ENCODE measurements at places on chromosomes 4 and X.

DNA sequence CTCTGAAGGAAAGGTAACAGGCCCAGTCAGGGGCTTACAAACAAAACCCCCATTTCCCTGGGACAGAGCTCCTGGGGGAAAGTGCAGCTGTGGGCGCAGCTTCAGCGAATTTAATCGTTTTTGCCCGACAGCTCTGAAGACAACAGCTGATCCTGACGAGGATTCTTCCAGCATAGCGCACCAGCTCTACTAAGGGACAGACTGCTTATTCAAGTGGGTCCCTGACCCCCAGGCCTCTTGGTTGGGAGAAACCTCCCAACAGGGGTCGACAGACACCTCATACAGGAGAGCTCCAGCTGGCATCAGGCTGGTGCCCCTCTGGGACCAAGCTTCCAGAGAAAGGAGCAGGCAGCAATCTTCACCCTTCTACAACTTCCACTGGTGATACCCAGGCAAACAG lies 486.7 kb downstream of the PRR32 start:
- no peak for DNase-seq

GRCh38 chr4:120659616-120660170 lies 262.8 kb downstream of the PRDM5 start:
- DNase-seq, result no peak

DNA sequence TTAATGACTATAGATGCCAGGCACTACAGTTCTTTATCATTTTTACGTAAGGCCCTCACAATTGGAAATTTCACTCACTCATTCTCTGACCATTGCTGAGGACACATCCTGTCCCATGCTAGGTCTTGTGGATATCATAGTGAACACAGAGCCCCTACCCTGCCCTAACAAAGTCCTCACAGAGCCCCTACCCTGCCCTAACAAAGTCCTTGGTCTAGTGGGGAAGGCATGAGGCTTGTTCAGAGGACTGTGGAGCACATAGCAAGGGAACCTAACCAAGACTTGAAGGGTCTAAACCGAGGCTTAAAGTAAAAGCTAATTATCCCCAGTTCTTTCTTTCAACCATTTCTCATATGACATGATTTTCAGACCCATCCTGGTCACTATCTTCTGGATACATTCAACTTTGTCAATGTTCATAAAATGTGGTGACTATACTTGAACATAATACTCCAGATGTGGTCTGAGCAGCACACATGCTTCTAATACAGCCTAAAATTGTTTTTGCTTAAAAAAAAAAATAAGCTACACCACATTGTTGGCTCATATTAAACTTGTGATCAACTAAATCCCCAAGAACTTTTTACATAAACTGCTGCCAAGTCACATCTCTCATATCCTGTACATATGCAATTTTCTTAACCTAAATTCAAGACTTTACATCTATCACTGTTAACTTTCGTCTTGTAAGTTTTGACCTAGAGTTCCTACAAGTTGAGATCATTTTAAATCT lies 77.0 kb downstream of the GPC3 start:
- no peak for DNase-seq

GRCh38 chr4:102623622-102624021 lies 122.5 kb downstream of the NFKB1 start:
- no peak for DNase-seq

DNA sequence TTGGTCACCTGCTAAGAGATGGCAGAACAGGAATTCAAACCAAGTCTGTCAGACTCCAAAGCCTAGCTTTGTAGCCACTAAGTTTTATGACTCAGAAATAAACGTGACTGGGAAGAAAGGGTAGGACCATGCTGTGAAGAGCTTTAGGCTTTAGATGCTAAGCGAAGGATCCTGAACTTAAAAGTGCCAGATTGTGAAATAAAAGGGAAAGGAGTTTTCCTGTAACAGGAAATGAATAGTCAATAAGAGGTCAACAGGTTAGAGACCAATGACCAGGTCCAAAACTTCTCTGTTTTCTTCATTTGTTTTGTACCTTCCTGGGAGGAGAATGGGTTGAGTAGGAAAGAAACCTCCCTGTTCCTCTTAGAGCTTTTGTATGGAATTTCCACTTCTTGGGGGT lies 98.8 kb upstream of the EOLA2 start:
- no peak for DNase-seq

DNA sequence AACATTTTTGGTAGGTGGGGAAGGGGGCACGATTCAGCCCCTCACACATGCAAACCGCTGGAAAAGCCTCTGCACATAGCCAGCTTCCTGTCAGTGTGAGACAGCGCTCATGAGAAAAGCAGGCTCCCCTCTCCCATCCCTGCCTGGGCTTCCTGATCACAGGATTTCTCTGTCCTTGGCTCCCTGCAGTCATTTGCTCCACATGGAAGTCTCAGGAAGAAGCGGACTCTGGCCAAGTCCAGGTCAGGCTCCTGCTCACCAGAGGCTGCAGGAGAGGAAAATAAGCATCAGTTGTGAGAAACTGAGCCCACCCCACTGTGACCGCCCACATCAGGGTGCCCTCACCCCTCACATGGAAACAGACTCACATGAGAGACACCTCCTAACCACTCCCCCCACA lies 664.3 kb upstream of the TENM3 start:
- DNase-seq, result no peak

DNA sequence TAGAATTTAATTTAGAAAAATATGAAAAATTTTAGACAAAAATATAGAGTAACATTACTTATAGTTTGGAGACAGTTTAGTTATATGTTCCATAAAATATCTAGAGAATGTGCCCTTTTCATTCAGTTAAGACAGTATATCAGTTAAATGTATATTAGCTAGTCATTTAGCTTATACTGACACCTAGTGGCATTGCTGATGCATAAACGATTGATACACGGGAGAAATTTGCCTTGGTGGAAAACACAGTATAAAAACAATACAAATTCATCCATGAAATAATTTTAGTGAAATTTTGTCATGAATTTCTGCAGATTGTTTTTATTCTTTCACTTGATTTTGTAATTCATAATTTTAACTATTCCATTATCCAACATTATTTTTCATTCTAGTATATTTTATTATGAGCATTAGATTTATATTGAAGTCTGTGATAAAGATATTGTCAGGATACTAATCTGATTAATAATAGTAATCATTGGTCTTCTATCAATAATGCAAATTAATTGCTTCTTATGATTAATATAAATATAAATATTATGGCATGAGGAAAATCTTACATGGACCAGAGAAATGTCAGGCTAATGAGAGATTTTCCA lies 219.0 kb downstream of the TLL1 start:
- peak; percentile 41 for DNase-seq

DNA sequence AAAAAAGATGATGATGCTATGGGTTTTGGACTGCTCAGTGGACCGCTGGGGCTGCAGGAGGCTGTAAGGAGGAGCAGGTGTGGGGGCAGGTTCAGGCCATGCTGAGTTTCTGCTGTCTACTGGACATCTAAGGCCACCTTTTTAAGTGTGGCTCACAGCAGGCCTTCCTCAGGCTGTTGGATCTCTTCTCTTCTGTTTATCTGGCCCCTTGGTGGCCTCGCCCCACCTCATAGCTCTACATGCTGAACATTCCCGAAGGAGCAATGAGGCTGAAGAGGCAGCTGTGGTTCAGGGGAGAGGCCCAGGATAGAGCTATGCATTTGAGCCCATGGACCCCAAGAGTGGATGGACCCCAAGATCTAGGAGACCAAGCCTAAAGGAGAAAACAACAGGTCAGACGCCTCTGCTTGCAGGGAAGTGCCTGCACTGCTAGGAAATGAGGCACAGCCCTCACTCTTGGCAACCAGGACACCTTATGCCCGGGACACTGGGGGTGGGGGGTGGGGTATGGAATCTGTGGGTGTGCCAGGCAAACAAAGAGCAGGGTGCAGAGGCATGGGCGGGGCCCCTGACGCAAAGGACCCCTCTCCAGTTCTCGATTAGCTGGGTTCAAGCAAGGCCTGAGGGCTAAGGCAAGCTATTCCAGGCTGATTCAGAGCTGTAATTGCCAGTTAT lies 168.9 kb downstream of the BCOR start:
- no peak for DNase-seq

- no peak for DNase-seq
These were observed 191.0 kb upstream of the ARX start for GRCh38 chrX:25206778-25207177.

DNA sequence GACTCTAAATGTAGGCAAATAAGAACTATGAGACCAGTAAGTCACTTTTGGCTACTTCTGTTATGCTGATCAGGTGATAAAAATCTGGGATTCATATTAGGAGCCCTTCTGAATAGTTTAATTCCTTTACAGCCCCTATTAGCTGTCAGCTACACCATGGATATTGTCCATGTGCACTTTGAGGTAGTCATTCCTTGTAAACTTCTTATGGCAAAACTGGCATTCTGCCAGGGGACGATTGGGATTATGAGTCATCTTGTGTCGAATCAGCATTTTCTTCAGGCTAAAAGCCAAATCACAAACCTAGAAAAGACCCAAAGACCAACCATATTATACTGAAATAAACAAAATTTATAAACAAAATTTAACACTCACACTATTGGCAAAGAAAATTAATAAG lies 227.6 kb downstream of the PRDM5 start:
- DNase-seq, result no peak

DNA sequence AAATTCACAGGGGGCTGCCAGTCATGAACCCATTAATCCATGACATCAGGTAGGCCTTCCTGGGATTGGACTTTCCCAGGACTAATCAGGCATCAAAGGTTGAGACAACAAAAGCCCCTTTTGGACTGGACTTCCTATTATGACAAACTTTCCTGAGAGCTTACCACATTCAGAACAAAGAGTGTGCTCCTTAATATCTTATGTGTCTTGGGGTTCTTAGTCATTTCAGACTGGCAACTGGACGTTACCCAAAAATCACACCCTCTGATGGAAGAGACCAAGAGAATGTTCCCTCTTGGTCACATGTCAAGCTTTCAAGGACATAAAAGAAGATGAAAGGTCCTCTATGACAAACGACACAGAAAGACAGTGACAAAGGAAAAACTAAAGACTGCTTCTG lies 31.6 kb upstream of the PPP1R2C start:
- no peak for DNase-seq

DNA sequence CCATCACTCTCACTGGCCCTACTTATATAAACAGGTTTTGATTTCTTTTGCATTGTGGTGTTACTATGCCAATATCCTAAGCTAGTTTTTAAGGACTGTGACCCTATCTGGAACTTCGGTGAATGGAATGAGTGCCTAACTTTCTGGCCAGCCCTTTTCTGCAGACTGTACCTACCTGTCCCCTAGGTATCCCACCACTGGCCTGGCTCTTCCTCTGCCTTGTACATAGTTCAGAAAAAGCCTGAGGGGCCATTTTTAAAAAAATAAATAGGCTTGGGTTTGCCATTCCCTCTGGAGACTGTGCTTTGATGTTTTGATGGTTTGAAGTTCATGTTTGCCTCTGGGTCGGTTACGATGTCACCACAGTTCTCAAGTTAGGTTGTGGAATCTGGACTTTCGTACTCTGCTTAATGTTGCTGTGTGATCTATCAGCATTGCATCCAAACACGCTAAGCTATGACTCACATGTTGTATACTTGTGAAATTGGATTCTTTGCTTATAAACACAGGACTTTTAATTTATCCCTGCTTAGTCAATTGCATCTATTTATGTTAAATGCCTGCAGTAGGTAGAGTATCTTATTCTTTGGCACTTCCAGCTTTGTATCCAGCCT lies 182.0 kb downstream of the ANKRD50 start:
- no peak for DNase-seq

DNA sequence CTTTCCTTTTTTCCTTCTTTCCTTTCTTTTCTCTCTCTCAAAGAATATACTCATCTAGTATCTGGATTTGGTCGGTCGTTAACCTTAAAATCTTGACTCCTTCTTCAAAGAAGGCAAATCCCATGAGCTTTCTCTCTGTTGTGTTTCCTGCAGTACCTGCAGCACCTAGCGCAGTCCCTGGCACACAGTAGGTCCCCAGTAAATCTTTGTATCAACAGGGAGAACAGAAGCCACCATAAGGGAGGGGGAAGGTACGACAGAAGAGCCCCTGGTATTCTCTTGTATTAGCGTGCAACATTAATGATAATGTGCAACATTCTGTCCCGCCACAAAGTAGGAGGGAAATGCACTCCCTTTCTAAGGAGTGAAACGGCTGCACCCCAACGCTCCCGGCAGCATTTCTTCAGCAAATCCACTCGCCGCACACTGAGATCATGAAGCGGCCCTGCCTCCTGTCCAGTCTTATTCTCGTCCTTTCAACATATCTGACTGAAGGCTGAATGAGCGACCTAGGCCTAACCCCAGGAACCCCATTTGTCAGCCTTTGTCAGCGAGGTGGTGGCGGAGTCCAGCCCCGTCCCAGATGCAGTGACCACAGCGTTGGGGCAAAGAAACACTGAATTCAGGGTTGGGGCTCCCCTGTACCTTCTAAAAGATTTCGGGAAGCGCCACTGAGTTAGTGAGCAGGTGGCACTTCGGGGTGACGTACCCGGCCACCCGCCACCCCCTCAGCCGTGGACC lies 133.7 kb downstream of the AMELX start:
- DNase-seq, result no peak

GRCh38 chrX:148466292-148466691 lies 34.1 kb upstream of the AFF2 start:
- no peak for DNase-seq

- no peak for DNase-seq
These were observed 317.6 kb downstream of the BCOR start for GRCh38 chrX:39779952-39780783.

DNA sequence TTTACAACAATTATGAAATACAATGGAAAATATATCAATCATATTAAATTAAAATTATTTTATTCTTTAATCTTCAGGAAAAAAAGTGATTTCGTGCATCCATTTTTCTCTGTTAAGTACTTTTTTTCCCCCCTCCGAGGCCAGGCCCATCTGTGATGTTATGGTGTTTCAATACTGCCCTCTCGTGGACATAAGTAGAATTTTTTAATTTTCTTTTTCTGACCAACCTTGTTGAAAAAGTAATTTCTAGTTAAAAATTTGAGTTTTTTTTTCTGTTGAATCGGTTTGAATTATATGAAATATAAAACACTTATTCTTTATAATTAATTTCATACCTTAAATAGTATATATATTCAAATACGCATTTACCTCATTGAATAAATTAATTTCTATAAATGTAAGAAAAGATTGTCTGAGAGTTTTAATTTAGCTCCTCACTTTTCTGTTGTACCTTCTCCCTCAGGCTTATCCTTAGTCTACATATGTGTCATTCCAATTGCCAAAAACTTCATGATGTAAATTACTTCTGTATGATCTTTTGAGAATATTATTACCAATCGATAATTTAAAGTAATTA lies 175.8 kb upstream of the TECRL start:
- DNase-seq, result peak; percentile 21

- DNase-seq, result no peak
These were observed 21.0 kb upstream of the EFNB1 start for GRCh38 chrX:68807818-68808217.

- peak; percentile 12 for DNase-seq
These were observed 1.3 kb upstream of the ATP10D start for GRCh38 chr4:47483745-47484144.

All from natural killer cell (primary cell).